Stimulated activated naive CD8-positive, alpha-beta T cell treated with anti-CD3 and anti-CD28 coated beads, Interleukin-15, Interleukin-2, amounts not matched to agents 100 U/mL and 50 U/mL, for 24 hours (primary cell): ENCODE measurements at places on chromosomes 11 and 22.

GRCh38 chr11:6191742-6192141 lies 7.3 kb upstream of the OR52W1 start:
- DNase-seq: no peak

- no peak for DNase-seq
These were observed 474.4 kb downstream of the INSC start for GRCh38 chr11:15589070-15589626.

DNA sequence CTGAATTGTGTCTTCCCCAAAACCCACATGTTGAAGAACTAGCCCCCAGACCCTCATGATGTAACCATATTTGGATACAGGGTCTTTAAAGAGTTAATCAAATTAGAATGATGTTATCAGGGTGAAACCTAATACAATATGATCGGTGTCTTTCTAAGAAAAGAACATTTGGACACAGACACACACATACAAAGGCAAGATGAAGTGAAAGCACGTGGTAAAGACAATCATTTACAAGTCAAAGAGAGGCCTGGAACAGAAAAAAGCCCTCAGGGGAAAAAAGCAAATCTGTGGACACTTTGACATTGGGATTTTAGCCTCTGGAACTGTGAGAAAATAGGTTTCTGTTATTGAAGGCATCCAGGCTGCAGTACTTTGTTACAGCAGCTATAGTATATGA lies 733.4 kb downstream of the JRKL start:
- no peak for DNase-seq

DNA sequence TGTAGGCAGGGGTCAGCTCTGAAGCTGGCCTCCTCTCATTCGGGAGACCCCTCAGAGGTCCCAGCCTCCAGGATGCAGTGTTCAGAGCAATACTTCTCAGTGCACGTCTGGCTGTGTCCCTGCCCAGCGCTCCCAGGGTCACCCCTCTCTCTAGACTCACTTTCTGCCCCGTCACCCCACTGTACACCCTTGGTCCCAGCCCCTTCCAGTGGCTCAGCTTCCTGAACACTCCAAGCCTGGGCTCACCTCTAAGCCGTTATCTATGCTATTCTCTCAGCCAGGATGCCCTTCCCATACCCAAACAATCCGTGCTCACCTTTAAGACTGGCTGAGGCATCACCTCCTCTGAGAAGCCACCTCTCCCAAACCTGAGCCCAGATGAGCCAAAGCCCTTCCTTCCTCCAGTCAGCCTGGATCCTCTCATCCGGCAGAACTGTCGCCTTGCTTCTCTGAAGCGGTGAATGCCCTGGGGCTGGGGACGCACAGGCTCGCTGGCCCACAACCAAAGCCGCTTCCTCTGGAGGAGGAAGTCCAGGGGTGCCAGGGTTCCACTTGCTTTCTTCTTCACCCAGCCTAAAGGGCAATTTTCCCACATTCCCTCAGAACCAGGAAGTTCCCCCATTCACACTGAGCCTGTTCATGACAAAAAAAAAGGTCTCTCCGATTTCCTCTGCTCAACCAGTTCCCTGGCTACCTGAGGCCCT lies 13.7 kb upstream of the CDKN1C start:
- no peak for DNase-seq

GRCh38 chr22:43235445-43236409 lies 48.8 kb upstream of the TTLL12 start:
- no peak for DNase-seq

DNA sequence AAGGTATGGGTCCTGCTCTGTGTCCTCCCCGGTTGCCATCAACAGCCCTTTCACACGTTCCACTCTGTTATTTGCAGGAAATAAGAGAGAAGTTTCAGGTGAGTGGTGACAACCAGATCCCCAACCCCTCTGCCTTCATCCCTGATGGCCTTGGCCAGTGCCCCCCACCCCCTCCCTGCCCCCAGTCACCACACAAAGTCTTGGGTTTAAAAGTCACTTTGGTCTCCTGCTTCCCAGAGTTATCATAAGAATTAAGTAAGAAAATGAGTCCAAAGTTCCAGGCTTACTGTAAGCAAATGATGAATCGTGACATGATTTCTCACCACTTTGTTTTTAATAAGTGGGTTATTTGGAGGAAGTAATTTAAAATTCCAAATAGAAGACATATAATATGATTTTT lies 9.2 kb upstream of the OAF start:
- no peak for DNase-seq

GRCh38 chr22:48944433-48944750 lies 883.3 kb downstream of the BRD1 start:
- no peak for DNase-seq

DNA sequence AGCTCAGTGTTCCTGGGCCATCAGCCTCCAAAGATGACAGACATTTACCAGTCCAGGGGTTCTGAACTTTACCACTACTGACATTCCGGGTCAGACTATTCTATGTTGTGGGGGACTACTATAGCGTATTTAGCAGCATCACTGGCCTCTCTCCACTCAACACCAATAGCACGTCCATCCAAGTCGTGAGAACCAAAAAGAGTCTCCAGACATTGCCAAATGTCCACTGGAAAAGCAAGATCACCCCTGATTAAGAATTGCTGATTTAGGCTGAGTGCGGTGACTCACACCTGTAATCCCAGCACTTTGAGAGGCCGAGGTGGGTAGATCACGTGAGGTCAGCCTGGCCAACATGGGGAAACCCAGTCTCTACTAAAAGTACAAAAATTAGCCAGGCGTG lies 5.3 kb downstream of the PES1 start:
- no peak for DNase-seq

DNA sequence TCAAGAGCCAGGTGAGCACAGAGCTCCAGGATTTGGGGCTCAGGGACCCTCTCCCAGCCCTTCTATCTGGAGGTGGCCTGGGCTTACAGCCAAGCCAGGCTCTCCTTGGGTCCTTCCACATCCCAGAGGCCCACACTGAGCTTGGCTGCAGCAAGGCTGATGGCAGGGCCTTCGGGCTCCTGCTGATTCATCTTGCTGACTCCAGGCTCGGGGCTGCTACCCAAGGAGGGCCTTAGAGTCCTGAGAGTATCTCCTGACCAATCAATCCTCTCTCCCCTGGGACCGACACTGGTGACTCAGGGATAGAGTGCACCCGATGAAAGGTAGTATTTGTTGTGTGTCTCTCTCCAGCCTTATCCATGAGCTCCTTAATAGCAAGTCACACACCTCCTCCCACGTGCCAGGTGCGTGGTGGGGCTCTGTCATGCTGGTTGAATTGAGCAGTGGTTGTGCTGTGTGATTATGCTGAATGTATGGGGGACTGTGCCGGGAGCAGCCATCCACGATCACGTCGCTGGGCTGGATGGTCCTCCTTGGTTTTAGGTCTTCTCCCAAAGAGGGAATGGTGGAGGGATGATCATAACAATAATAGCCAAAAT lies 62.3 kb downstream of the GRIK4 start:
- DNase-seq: no peak

GRCh38 chr11:10490398-10491241 lies 35.6 kb downstream of the AMPD3 start:
- no peak for DNase-seq

GRCh38 chr11:75261902-75262361 lies 21.4 kb downstream of the TPBGL start:
- no peak for DNase-seq

GRCh38 chr11:111466615-111467014 lies 45.6 kb downstream of the BTG4 start:
- no peak for DNase-seq

GRCh38 chr22:50032941-50033601 lies 20.5 kb upstream of the IL17REL start:
- DNase-seq: no peak
